ENCODE measurements at places on chromosomes 3 and 15.

GRCh38 chr3:43995547-43996378 lies 245.9 kb upstream of the TOPAZ1 start:
- DNase-seq, result no peak

DNA sequence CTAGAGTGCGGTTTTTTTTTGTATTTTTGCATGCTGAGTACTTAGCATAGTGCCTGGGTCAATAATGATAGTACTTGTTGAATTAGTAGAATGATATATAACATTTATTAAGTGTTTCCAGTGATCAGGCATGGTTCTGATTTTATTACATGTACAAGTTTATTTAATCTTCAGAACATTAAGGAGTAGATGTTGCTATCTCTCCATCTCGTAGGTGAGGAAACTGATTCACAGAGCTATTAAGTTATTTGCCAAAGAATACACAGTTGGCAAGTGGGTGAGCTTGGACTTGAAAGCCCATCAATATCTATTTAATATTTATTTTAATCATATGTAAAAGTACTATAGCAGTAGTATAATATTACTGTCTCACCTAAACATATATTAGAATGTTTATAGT lies 219.5 kb downstream of the CACNA2D3 start:
- DNase-seq, result no peak

DNA sequence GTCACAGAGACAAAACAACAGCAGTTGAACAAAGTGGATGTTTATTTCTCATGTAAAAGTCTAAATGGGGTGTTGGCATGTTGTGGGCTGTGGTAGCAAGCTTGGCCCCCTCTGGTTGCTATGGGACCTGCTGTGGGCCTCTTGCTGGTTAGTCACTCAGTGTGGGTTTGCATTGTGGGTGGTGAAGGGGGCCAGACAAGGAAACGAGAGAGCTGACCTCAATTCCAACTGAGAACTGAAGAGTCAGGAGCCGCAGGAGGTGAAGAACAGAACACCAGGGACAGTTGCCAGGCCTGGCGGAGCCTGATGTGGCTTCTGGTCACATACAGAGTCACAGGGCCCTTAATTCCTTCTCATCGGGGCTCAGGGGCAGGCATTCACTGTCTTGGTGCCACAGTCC lies 1.9 kb upstream of the ADPGK start:
- DNase-seq, result no peak

DNA sequence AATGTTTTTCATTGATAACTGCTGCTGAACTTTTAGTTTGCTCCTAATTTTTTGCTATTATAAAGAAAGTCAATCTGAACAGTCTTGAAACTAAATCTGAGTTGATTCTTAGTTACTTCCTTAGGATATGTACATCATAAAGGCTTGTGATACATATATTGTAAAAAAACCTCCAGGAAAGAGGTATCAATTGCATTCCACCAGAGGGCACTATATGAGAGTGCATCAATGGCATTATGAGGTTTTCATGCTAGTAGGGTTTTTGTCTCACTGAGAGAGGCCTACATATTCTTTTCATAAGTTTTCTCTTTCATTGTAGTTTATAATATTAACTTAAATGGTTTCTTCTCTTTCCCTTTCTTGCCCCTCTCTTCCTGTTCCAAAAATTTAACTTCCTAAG lies 46.9 kb downstream of the PIK3R4 start:
- no peak for DNase-seq

DNA sequence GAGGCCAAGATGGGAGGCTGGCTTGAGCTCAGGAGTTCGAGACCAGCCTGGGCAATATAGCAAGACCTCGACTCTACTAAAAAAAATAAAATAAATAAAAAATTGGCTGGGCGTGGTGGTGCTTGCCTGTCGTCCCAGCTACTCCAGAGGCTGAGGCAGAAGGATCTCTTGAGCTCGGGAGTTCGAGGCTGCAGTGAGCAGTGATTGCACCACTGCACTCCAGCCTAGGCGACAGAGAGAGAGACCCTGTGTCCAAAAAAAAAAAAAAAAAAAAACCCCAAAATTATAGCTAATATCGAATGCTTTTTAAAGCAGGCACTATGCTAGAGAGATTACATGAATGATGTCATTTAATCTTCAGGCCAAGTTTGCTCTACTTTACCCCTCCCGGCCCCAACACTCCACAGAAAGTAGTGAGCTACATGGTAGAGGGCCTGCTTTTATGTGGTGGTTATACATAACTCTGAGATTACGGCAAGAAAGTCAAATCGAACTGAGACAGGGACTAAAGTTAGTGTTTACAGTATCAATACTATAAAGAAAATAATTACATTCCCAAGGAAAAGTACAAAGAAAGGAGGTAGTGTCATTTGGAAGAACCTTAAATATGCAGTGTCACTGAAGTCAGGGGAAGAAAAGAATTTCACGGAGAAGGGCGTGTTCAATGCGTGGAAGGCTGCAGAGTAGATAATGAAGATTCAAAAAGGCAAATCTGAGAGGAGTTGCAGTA lies 1.1 kb downstream of the ADPGK start:
- no peak for DNase-seq

DNA sequence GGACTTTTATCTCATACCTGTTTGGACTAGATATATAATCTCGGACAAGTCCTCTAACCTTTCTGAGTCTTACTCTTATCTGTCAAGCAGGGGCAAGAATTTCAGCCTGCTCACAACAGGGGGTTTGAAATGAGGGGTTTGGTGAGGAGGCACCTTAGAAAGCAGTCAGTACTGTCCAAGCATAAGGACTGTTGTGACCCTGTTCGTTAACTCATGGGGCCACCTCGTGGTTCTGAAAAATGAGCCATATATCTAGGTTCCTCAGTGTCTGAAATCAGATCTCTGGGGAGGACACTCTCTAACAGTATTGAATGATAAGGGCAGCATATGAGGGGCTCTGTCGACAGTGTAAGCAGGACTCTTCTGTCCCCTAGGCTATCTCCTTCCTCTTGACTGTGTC lies 7.2 kb upstream of the TIMP4 start:
- DNase-seq, result no peak

DNA sequence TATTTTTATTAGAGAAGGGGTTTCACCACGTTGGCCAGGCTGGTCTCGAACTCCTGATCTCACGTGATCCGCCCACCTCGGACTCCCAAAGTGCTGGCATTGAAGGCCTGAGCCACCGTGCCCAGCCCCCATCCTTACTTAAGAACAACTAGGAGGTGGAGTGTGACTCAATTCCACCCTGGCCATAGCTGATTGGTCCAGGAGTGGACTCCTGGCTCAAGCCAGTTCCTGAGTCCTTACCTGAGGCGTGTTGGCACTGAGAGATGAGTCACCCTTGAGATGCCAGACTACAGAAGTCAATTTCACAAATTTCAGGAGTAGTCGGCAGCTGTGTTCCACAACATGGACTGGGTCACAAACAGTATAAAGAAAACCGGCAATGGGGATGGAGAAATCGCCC lies 124.2 kb downstream of the SHQ1 start:
- DNase-seq, result no peak

DNA sequence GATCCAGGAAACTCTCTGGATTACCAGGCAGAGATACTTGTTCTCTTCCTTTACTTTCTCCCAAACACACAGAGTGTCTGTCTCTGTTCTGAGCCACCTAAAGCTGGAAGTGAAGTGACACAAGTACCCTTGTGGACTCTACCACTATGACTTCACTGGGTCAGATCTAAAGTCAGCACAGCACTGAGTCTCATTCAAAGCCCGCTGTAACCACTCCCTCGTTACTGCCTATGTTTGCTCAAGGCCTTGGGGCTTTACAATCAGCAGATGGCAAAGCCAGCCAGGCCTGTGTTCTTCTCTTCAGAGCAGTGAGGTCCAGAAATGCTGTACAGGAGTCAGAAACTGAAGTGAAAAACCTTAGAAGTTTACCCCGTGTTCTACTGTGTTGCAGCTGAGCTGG lies 588.3 kb upstream of the SEMA6D start:
- DNase-seq, result no peak

DNA sequence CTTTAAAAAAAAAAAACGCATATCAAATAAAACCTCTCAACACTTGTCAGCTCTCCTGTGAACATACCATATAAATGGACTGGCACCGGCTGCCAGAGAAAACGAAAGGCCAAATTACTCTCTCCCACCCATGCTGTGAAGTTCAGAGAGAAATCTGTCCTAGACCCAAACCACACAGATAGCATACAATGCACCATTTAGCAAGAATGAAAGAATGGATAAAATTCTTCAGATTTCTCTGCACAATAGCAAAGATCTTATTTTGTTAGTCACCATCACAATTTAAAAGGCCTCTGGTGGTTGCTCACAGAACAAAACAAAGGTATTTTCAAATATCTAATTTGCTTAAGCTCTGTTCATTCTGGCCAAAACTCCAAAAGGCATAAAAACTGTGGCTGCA lies 93.9 kb upstream of the BHLHE40 start:
- DNase-seq, result no peak

DNA sequence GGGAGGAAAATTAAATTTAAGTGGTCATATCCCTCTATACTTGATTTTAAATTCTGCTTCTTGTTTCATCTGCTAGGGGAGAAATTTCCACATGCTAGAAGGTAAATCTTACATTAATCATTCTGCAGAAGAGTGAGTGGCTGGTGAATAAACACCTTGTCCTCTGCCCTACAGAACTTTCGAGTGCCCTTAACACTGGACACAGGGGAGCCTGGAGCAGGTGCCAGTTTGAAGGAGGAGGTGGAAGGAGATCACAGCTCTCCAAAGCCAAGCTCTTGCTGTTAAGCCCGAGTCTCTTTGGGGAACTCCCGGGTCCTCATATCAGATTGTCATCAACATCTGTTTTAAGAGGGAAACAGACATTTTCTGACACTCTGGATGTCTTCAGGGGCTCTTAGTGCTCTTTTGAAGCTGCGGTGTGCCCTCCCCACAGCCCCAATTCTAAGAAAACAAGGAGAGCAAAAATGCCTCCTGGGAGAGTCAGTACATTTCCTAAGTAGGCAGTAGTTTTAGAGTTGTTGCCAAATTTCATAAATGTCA lies 31.3 kb downstream of the LAMP3 start:
- DNase-seq, result no peak

GRCh38 chr3:66816090-66816761 lies 181.9 kb upstream of the KBTBD8 start:
- DNase-seq, result no peak

GRCh38 chr3:67516496-67516895 lies 137.9 kb downstream of the SUCLG2 start:
- DNase-seq, result no peak

DNA sequence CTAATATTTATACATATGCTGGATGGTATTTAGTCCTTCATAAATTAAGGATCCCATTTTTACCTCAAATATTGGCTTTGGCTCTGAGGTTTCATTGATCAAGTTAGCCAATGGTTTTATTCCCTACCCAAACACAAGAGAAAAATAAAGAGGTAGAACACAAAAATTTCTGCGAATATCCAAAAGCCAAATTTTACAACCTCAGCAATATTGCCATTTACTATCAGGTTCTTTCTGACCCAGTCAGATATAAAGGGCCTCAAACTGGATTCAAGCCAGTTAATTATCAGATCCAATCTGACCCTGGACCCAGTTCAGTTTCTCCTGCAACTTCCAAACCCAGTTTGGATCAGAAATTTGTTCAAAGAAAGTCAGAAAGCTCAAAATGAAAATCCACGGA lies 998.1 kb downstream of the SI start:
- no peak for DNase-seq

DNA sequence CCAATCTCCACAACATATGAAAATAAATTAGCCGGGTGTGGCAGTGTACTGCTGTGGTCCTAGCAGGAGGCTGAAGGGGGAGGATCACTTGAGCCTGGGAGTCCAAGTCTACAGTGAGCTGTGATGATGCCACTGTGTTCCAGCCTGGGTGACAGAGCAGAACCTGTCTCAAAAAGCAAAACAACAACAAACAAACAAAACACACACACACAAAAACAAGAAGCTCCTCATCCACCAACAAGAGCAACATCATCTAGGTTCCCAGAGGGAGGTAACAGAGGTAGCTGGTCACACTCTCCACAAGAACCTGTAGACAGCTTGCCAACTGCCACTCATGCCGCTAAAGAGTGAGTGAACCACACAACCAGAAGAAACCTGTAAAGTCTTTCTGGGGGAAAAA lies 34.8 kb downstream of the PTPN9 start:
- DNase-seq, result no peak

DNA sequence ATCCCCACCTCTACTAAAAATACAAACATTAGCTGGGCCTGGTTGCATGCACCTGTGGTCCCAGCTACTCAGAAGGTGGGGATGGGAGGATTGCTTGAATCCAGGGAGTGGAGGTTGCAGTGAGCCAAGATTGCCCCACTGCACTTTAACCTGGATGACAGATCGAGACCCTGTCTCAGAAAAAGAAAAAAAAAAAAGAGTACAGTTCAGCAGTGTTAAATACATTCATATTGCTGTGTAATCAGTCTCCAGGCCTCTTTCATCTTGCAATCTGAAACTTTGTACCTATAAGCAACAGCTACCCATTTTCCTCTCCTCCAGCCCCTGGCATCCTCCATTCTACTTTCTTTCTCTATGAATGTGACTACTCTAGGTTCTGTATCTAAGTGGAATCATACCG lies 61.2 kb downstream of the LPP start:
- DNase-seq, result no peak

- DNase-seq, result no peak
These were observed 166.0 kb downstream of the DPH6 start for GRCh38 chr15:35379972-35380371.

DNA sequence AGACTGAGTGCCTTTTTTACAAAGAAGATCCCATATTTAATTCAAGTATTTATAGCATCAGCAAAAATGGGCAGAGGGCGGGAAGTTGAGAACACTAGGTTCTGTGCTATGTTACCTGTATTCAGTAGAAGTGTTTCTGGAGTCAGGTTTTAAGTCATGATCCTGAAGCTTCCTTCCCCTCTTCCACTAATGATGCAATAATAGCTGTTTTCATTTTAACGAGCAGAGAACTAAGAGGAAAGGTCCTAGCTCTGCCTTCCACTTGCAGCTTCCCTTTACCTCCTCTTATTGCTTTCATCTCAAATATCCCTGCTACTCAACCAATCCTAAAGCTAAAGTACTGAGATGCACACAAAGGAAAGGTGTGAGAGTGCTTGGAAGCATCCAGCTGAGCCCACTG lies 16.9 kb upstream of the TMOD3 start:
- no peak for DNase-seq

DNA sequence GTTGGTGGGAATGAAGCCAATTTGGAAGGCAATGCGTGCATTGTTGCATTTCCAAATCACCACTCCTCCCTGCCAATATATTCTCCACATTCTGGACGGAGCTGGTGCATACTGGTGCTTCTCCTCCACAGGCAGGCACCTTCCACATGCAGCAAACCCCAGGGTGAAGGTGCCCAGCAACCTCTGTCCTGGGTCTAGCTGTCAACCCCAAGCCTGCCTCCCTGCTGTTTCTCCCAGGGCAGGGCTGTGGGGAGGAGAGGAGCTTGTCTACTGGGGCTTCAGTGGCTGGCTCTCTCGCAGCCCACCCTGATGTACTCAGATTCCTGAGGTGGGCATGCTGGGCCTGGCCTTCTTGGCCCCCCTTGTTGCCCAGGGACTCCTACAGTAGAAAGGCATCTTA lies 20.1 kb downstream of the GASK1A start:
- no peak for DNase-seq

DNA sequence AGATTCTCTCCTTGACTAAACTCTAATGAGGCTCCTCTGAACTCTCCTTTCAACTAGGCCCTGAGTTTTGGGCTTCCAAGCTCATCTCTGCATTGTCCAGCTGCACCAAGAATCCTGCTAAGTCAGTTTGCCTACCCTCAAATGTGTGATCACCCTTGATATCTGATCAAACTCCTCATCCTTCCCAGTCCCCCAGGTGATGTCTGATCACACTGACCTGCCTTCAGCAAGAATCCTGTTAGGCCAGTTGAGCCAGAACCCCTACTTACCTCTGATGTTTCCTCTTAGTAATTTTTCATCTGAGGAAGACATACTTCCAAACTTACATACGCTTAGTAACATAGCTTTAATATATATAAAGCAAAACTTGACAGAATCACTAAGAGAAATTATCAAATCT lies 28.8 kb downstream of the SUMF1 start:
- DNase-seq, result no peak
